ENCODE measurements at places on chromosomes 7 and 10.
A peak's percentile ranks its signal among the peaks of the same experiment; 100 is the strongest.

- DNase-seq: no peak
Measured at GRCh38 chr7:122544463-122544862, 154.5 kb downstream of the RNF133 start.

DNA sequence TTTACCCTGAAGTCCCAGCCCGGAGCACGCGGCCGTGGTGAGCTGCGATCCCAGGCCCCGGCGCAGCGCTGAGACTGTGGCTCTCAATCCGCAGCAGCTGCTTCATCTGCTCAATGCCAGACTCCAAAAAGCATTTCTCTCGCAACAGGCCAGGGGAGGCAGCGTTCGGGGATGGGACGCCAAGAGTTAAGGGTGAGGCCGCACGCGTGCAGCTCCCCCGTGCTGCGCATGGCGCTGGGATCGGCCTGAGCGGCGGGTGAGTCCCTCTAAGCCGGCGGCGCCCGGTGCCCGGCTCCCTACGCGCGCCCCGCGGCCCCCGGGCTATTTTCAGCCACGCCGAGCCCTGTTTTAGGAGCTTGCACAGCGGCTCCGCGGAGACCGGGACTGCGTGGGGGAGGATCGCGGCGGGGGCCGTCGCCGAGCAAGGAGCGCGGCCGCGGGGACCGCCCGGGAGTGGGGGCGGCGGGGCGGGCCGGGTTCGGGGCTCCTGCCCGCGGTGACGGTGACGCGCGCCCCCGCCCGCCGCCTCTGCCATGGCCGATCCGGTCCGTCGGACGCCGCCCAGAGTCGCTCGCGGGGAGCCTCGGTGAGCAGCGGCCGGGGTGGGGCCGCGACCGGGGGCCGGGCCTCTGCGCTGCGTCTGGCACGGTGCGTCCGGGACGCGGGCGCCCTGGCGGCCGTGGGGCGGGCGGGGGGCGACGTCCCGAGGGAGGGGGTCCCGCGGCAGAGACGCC is 29.4 kb upstream of the JAKMIP3 start:
- DNase-seq: no peak

DNA sequence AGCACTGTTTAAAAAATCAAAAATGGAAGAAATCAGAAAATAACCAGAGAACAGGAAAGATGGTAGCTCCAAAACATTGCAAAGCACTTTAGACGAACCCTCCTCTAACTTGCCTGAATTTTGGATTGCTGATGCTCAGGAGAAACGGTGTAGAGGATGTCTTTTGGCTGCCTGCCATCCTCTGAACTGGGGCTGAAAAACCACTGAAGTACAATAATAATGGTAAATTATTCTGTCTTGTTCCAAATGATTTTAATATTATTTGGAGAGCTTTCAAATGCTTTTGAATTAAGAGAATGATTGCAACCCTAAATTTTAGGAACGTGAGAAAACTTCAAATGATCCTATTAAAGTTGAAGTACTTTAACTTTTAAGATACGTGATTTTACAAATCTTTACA is 167.3 kb upstream of the SLC13A1 start:
- DNase-seq: no peak

- no peak for DNase-seq
Measured at GRCh38 chr7:151207315-151207714, 3.0 kb downstream of the H2BK1 start.

- peak; percentile 55 for DNase-seq
Measured at GRCh38 chr10:74589226-74589673, 237.2 kb upstream of the KAT6B start.

- DNase-seq: no peak
Measured at GRCh38 chr7:20350996-20351692, 20.4 kb downstream of the ITGB8 start.

GRCh38 chr10:60606343-60607080 is 171.8 kb upstream of the CDK1 start:
- no peak for DNase-seq

DNA sequence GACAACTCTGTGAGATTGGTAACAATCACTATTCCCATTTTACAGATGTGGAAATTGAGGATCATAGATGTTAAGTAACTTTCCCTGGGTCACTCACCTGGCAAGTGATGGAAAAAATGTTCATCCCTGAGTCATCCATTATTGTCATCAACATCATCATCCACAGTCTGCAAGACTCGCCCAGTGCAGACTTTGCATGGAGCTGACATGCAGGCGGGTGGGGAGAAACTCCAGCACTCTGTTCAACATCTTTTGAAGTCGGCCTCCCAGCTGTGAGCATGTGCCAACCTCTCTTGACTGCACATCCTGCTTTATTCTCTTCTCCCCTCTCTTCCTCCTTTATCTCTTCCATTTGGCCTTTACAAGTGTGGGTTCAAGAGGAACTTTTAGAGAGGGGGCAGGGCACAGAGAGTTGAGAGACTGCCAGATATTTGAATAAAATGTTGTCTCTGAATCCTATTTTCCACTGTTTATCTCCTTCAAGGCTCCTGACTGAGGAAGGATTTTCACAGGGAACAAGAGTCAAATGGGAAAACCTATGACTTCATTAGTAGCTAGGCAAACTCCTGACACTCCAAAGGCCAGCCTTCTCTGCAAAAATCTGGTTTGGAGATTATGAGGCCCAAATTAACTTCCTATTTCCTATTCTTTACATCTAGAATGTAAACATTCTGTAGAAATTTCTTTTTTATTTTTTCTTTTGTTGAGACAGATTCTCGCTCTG is 283.7 kb upstream of the PODXL start:
- no peak for DNase-seq

DNA sequence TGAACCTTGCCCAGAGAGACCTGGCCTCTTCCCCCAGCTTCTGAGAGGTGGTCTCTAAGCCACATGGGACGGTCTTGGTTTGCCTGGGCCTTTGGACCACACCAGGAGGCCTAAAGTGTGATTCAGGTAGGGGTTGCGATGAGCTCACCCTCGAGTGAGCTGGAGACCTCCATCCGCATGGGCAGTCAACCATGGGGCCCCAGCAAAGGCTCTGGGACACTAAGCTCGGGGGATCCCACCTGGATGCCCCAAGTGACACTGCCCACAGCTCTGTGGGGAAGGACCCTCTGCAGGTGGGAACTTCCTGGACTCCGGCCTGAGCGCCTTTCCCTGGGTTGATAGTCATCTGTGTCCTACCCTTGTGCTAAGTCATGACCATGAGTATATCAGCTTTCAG is 57.1 kb upstream of the FAM20C start:
- DNase-seq: no peak

DNA sequence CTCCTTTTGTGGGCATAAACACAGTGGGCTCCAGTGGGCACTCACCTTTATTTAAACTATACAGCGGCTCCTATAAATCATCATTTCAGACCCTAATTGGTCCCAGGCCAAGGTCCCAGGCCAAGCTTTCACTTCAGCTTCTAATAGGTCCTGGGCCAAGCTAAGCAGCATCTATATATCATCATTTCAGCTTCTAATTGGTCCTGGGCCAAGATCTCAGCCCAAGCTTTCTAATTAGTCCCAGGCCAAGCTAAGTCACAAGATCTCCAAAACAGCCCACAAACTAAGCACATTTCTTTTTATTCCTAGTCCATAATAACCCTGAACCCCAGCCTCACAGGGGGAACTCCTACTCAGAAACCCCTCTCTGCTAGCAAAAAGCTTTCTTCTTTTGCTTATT is 47.1 kb downstream of the ZNF680 start:
- DNase-seq: no peak

DNA sequence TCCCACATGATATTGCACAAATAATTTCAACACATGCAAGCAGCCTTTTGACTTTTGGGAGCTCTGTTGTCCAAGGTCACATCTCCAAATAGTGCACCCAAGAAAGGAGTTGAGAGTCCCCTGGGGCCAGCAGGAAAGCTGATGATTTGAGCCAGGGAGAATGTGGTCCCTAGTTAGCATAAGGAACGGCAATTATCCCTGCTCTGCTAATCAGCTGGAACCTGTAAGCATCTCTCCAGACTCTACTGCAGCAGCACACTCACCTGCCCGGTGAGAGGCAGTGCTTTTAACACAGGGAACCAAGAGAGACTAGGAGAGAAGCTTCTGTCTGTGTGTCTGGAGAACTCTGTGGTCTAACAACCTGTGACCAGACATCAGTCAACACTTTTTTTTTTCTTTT is 17.0 kb downstream of the TRPV5 start:
- DNase-seq: no peak

- DNase-seq: no peak
Measured at GRCh38 chr7:149196151-149196704, 882 bp downstream of the ZNF282 start.

DNA sequence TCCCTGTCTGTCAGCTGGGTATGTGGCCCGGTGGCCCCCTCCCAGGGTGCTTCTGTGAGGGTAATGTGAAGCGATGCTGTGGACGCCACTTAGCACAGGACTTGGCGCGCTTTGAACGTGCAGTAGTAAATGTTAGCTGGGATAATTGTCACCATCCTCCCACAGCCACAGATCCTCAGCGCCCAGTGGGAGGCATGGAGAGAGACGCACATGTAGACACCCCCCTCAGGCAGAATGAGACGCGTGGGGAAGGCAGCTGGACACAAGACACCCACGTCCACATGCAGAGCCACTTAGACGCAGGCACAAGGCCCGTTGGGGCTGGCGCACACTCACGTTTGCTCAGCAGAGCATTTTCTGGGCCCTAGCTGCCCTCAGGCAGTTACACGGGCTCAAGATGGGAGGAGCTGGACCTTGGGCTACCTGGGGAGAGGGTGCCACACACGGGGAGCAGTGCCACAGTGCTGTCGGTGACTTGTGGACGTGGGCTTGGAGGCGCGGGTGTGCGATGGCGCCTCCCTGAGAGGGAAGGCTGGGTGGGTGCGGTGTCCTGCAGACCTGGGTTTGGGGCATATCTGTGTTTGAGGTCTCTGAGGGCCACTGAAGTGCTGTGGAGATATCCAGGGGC is 26.4 kb downstream of the ADCYAP1R1 start:
- no peak for DNase-seq

GRCh38 chr7:48617993-48618392 is 306.4 kb upstream of the CDC14C start:
- DNase-seq: no peak

DNA sequence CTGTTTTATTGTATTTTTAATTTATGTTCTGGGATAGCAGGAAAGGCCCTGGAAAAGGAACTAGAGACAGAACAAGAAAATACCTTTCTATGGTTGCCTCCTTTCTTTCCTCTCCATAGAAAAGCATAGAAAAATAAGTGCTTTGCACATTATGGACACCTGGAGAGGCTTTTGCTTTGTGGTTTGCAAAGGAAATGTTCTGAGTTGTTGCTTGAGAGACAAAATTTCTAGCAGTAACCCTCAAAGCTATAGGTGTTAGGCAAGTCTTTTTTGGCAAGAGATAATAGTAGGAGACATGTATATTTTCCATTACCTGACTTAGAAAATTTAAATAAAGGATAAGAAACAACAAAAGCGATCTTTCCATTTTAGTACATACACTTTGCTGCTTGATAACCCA is 378.6 kb upstream of the PRKCQ start:
- DNase-seq: no peak

DNA sequence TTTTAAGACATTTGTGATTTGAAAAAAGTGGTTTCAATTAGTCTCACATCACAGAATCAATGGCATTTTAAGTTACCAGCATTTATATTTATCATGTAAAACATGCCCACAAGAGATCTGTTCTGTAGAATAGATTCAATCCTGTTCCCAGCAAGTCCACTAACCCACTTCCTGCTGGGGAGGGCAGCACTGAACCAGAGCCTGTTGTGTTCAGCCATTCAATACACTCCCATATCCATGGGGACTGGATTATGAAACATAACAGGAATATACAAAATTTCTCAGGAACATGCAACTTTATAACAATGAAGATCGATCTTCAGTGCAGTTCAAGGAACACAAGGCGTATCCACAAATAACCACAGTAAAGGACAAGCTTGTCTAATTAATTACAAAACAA is 24.4 kb upstream of the ANK3 start:
- no peak for DNase-seq

GRCh38 chr7:100642534-100642907 is 1.2 kb upstream of the TFR2 start:
- no peak for DNase-seq

GRCh38 chr7:101828301-101829020 is 11.0 kb downstream of the CUX1 start:
- DNase-seq: no peak

DNA sequence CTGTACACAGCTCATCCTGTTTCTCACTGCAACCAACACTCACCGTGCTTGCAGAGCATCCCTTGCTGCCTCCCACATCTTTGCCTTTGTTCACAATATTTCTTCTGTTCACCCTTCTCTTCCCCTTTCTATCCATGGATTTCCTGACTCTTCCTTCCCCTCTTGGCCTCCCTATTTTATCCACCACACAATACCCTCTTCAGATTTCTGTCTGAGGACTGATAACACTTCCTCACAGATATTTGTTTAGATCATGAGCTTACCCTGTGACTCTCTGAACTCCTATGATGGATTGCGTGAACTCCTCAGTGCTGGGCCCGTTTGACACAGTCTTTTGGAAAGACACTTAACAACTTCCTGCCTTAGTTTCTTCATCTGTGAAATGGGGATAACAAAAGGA is 62.8 kb upstream of the GPR158 start:
- no peak for DNase-seq

- no peak for DNase-seq
Measured at GRCh38 chr7:1999278-1999984, 233.3 kb downstream of the MAD1L1 start.

GRCh38 chr10:30705625-30706149 is 76.1 kb upstream of the LYZL2 start:
- no peak for DNase-seq

DNA sequence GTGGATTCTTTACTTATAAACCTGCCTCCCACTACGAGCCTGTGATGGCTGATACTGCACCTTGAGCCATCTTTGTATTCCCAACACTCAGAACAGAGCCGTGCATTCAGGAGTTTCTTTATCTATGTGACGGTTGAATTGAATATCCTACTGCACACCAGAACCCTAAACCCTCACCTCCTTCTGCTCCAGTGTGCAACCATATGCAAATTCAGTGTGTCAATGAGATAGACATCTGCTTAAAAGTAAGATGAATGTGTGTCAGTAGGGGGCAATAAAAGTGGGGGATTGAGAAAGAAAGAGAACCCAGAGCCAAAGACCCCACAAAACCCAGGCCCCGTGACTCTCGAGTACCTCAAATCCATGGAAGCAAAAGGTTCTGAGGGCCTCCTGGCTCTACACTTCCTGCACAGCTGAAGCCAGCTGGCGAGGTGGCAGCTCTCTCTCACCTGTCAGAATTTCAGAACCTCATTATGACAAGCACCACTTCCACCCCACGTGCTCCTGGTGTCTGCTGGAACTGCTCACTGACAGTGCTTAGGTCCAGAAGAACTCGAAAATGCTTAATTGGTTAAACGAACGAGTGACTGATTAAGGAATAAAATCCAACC is 143.3 kb upstream of the GPR26 start:
- DNase-seq: no peak

DNA sequence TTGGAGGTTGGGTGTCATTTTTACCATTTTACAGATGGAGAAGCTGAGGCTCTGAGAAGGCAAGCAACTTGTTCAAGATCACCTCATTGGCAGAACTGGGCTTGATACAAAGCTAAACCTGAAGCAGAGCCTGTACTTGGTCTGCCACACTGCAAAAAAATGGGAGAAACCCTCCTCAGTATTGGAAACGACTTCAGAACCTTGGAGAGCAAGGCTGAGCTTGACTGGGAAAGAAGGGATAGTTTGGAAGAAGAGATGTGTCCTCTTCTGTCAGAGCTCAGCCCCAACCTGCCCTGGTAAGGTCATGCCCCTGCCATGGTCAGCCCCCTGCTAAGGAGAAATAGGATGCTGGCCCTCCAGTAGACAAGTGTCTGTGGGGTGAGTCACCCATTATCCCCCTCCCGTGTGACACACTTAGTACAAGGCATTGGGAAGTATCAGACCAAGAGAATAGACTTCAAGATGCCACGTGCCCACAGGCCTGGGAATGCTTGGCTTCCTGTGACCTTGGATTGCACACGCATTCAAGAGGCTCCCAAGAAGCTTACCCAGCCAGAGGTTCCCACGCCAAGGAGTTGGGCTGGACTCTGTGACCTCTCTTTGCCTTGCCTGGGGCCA is 56.2 kb upstream of the SMNDC1 start:
- no peak for DNase-seq

Data from H54 (cell line).